ENCODE measurements at places on chromosomes 11 and 22.

DNA sequence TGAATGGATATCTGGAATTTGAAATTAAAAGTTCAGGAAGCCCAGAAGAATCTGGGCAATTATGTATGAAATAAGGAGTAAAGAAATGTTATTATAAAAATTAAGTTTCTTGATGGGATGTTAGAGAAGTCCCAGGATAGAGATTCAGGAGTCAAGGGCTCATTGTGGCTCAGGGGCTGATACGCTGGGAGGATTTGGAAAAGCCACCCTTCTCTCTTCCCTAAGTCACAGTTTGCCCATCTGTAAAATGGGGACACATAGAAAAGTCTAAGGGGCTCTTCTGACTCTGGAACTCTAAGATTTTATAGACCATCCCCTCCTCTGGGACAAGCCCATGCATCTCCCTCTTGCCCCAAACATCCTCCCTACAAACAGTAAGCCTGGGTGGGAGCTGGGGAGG, 118.1 kb downstream of the TIMP3 start:
- no peak for DNase-seq

- peak; percentile 91 for DNase-seq
Measured at GRCh38 chr22:24500277-24500820, 5.2 kb downstream of the UPB1 start.

GRCh38 chr11:76376746-76377558, 4.0 kb downstream of the THAP12 start:
- no peak for DNase-seq

DNA sequence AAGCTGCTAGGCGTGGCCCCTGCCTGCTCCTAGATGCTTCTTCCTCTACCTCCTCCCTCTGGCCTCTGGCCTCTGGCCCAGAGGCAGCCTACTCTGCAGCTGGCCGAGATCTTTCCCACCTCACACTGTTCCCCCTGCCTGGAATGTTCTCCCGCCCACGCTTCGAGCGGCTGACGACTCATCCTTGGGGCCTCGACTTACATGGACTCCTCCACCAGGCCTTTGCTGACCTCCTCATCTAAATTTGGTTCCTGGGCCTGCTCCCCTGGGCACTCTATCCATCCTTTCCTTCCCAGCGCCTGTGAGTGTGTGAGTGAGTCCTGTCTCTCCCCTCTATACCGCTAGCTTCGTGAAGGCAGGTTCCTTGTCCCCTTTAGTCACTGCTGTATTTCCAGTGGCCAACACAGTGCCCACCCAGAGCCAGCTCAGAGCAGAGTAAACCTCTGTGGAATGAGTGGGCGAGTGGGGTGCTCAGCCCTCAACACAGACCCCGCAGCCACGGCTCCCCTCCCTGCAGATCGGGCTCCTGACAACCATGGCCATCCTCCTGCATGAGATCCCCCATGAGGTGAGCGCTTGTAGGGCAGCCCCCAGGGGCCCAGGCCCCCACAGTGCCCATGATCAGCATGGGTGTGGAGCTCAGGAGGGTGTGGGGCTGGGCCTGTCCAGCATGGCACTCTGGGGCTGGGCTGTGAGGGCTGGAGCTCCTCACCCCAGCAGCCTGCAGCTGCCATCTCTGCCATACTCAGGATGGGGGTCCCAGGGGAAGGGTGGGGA, 5.7 kb downstream of the SLC39A13 start:
- no peak for DNase-seq

DNA sequence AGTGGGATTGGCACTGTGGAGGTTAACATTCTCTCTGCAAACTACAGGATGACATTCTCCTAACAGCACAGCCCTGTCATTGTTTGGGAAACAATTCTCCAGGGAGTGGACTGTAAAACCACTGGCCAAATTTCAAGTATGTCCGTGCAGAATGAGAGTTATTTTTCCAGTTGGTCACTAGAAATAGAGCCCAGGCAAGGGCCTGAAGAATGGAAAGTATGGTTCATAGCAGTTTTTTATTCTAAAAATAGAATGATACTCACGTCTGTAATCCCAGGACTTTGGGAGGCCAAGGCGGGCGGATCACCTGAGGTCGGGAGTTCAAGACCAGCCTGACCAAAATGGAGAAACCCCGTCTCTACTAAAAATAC, 39.0 kb upstream of the CD44 start:
- no peak for DNase-seq

GRCh38 chr11:33893711-33894397, 2.0 kb upstream of the LMO2 start:
- no peak for DNase-seq

GRCh38 chr11:36241497-36241896, 47.7 kb downstream of the COMMD9 start:
- DNase-seq, result no peak

GRCh38 chr22:47629273-47629711, 866.8 kb downstream of the TBC1D22A start:
- no peak for DNase-seq

DNA sequence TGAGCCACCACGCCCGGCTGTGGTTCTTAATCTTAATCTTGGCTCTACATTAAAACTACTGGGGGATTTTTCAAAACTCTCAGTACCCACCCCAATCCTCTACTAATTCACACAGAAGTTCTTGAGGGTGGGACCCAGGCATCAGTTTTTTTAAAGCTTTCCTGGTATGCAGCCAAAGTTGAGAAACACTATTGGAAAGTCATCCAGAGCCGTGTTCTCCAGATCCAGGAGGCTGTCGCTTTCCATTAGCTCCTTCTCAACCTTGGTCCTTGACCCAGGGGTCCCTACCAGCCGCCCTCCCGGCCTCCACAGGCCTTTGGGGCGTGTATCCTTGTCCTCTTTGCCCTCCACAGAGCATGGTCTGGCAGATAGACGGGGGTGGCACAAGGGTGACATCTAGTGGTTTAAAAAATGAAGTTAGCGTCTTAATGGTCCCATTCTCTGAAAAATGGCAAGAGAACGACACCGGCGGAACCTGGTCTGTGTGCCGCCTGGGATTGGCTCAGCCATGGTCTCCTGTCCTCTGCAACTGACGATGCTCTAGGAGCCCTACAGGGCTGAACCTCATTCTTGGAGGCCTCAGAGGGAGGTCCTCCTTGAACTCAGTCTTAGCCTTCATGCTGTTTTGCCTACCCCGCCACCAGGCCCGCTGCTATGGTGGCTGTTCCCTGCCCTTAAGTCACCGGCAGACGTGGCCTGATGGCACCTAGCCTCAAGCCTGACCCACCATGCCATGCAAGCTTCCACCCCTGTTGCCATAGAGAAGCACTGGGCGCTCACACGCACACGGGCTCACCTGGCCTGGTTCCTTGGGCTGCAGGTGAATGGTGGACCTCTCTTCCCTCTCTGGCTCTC, 152.0 kb upstream of the SYN3 start:
- DNase-seq, result peak; percentile 32

DNA sequence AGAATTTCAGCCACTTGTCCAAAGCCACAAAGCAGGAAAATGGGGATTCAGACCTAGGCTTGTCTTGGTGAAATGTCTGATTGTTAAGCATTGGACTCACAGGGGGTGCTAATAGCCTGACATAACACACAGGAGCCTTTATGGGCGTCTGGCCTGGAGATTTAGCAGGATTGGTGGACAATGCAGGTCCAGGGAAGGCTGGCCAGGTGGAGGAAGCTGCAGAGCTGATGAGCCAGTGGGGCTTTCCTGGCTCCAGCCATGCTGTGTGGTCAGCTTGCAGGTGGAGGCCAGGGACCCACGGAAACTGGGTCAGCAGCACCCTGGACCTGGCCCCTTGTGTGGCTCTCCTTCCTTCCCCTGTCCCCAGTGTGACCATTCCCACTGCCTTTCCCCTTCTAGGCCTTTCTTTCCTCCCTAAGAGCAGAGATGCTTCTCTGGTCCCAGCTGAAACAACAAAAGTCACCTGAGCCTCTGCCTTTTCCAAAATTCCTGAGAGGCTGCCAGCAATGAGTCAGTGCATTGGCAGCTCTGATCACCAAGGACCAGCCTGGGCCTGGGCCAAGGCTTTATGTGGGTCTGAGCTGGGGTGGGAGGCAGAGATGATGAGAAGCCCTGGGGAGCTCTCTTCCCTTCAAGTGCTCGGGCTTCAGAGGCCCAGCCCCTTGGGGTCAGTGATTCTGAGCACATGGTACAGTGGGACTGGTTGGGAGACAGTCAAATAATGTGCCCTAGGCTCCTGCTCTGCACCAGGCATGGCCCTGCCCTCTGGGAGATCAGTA, 85.2 kb downstream of the CCDC81 start:
- peak; percentile 81 for DNase-seq

DNA sequence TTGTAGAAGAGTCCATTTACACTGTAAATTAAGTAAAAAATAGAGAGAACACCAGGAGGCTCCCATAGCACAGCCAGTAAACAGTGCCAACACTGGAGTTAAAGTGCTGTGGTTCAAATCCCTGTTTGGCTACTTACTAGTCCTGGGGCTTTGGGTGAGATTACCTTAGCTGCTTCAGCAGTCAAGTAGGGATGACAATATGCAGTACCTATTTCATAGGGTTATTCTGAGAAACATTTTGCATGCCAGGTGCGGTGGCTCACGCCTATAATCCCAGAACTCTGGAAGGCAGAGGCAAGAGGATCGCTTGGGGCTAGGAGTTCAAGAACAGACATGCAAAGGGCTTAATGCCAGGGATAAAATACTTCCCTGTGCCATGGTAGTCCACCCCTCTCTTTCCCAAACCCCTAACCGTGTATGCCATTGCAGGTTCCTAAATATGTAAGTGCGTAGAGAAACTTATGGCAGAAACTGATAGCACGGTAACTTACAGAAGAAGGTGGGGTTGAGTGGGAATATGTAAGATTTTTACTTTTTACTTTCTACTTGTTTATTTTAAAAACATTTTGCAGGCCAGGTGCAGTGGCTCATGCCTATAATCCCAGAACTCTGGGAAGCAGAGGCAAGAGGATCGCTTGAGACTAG, 86.4 kb upstream of the PICALM start:
- peak; percentile 90 for DNase-seq

DNA sequence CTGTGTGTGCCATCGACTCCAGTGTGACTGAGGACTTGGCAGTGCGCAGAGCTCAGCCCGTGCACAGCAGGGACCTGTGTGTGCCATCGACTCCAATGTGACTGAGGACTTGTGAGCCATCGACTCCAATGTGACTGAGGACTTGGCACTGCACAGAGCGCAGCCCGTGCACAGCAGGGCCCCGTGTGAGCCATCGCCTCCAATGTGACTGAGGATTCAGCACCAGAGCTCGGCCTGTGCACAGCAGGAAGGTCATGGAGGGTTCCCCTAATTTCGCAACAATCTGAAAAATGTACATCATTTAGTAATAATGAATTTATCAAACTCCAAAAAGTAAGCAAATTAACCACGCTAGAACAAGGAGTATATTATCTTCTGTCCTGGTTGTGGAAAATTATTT, 348.3 kb upstream of the B3GAT1 start:
- no peak for DNase-seq

DNA sequence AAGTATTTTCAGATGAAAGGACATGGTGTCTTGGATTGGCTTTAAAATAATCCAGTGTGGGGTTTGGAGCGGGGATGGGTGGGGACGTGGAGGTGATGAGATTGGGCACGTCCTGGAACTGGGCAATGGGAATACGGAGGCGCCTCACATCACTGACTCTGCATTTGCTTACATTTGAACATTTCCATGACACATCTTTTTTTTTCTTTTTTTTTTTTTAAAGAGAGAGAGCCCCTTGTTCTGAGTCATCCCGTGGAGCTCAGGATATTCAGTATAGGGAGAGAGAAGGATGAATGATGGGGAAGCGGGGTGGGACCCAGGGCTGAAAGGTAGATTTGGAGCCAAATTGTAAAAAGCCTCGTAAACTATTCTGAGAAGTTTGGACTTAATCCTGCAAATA, 142.7 kb downstream of the FBXO7 start:
- DNase-seq, result no peak

DNA sequence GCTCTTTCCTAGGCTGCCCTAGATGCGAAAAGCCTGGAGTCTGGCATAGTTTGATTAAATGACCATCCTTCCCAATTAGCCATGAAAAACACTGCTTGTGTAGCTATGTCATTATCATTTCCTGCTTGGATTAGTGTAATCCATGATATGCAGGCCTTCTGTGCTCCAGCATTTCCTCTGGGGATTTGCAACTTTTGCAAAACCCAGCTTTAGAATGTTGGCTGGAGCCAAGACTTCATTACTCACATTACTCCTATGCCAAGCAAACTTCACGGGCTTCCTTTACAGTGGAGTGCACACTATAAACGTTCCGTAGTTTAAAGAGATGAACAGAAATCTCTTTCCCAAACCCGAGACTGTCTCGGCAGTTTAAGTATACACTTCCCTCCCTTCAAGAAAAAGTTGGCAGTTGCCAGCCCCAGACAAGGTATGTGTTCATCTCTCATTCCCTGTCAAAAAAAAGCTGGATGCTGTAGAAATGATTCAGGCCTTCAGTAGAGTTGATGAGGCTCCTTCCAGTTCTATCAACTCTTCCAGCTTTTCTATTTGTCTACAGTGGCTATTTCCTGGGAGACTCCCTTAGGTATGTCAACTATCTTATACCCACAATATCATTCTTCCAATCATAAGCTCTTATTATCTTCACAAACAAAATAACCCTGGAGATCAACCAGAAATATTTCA, 180.0 kb downstream of the MAML2 start:
- DNase-seq, result peak; percentile 76

GRCh38 chr11:86578727-86579405, 93.5 kb downstream of the ME3 start:
- DNase-seq, result peak; percentile 54

DNA sequence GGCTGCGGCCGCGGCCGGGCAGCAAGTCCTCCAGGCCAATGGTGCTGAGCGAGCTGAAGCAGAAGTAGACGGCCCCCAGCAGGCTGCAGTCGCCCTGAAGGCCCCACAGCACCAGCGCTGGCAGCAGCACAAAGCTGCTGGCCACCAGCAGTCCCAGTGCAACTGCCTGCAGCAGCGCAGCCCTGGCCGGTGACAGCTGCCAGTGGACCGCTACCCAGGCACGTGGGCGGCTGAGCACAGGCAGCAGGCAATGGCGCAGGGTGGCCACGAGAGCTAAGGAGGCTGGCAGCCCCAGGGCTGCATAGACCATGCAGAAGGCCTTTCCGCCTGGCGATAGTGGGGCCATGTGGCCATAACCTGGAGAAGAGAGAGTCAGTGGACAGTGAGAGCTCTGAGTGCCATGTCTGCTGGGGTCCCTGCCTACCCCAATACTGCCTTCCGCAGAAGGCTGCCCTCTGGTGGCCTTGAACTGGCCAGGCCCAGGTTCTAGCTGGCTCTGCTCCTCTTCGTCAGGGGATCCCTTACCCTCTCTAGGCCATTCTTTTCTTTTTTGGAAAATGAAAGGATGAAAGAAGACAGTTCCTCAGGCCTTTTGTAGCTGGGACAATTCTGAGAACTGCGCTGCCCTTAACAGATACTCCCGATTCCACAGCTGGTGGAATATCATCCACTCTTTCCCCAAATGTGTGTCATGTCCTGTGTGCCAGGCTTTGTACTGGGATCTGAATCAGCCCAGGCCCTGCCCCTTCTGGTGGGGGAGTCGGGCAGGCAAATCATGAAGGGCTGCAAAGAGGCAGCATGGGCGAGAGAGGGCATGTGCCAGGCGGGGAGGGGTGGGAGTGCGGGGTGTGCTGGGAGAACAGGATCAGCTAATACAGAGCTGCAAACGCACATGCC, 1.8 kb downstream of the KCNK7 start:
- no peak for DNase-seq

- no peak for DNase-seq
Measured at GRCh38 chr11:69521457-69521856, 40.0 kb downstream of the LINC01488 start.

All from epithelial cell of esophagus (primary cell).